ENCODE measurements at places on chromosomes 5 and 9.
A peak's percentile ranks its signal among the peaks of the same experiment; 100 is the strongest.

DNA sequence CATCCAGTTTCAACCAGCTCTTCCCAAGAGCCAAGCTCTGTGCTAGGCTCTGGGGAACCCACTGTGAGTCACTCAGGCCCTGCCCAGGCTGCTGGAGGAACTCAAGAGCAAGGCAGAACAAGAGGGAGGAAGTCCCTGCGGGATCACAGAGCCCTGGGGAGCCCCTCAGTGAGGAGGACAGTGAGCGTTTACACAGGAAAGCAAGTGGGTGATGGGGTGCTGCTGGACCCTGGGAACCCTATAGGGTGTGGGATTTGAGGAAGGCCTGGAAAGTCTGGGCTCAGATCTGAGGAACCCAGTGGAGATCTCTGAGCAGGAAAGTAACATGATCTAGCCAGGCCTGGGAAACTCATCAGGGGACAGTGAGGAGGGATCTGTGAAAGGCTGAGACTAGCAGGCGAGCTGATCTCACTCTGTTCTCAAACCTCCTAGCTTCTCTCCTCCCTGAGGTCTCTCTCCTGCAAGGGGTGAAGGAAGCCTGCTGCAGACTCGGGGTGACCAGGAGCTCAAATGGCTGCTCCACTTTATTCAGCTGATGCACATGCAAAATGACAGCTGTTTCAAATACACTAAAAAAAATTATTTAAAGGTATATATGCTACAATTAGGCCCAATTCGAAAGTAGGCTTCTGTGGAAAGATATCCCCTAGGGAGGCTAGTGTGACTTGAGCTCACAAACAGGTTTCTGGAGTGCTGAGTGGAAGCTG is 70.0 kb downstream of the SHB start:
- no peak for DNase-seq

- DNase-seq = no peak
These were observed 75.3 kb downstream of the PIK3R1 start for GRCh38 chr5:68290847-68291246.

GRCh38 chr5:75756981-75757380 is 39.7 kb upstream of the POC5 start:
- peak; percentile 15 for DNase-seq

GRCh38 chr9:95211028-95211427 is 106.5 kb downstream of the FANCC start:
- DNase-seq = no peak

DNA sequence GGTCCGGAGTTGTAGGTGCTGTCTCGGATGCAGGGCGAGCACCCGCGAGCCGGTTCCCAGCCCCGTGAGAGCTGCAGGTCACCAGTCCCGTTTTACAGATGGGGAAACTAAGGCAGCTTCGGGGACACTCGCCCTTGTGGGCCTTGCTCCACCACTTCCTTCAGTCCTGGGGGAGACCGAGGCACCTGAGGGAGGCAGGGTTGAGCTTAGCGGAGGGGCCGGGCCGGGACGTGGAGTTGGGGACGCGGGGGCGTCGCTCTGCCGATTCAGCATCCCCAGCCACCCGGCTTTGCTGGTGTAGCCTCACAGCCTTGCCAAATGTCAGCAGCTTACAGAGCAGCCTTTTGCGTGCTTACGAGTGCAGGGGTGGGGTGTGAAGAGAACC is 530 bp downstream of the BBLN start:
- DNase-seq = no peak

- DNase-seq = no peak
These were observed 145.6 kb downstream of the CNTLN start for GRCh38 chr9:17280350-17281012.

DNA sequence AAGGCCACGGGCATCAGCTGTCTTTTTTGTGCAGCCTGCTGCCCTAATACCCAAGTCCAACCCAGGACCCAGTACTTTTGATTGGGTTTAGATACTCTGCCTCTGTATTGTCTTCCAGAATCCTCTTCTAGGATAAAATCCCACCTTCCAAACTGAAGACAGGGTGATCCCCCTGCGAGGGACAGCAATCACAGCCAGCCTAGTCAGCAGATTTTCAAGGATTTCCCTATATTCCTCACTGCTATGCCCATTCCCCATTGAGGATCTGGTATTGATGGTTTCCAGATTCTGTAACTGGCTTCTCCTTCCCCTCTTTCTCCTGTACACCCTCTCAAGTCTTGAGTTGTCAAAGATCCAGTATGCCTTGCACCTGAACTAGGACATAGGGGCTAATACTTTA is 389.4 kb downstream of the TRIM36 start:
- no peak for DNase-seq

- no peak for DNase-seq
These were observed 56.7 kb upstream of the NXNL2 start for GRCh38 chr9:88478246-88478645.

GRCh38 chr5:149712439-149713147 is 17.5 kb upstream of the PPARGC1B start:
- no peak for DNase-seq

DNA sequence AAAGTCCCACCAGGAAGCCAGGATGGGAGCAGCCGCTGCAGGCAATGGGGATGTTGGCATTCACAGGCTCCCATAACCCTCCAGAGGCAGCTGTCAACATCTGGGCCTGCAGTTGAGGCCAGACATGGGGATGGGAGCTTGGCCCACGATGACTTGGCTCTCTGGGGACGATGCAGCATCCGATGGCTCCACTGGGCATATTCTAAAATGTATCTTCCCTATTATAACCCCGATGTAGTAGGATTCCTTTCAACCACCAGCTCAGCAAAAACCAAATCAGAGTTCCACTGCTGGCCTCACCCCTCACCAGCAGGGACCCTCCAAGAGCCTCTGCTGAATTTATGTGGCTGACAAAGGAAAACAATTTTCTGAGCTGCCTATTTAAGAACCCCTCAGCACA is 7.1 kb downstream of the SPRY4 start:
- no peak for DNase-seq

GRCh38 chr5:38420691-38421390 is 135.6 kb downstream of the LIFR start:
- DNase-seq = peak; percentile 44

DNA sequence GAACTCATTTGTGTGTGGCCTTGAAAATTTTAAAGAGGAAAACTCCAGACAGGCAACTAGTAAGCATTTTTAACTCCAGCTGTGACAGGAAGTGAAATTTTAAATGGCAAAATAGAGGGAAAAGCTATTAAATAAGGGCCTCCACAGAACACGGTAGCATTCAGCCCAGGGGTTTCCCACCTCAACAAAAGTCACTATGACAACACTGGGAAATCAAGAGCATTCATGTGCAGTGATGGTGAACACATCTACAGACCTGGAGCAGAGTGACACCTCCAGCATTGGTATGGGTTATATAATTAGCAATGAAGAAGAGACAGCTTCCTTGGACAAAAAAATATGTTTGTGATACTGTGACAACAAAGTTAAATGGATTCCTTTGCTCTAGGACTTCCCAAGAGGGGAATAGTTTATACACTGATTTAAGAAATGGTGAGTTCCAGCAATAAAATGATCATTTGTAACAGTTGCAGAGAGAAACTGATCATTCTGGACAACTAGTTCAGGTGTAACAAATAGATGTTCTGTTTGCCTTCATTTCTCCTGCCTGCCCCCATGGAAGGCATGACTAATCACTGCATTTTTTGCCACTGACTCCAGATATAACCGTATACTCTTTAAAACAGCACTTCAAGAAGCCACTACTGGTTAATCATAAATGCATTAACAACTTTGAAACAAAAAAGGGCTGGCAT is 93.3 kb upstream of the SLC44A1 start:
- no peak for DNase-seq

DNA sequence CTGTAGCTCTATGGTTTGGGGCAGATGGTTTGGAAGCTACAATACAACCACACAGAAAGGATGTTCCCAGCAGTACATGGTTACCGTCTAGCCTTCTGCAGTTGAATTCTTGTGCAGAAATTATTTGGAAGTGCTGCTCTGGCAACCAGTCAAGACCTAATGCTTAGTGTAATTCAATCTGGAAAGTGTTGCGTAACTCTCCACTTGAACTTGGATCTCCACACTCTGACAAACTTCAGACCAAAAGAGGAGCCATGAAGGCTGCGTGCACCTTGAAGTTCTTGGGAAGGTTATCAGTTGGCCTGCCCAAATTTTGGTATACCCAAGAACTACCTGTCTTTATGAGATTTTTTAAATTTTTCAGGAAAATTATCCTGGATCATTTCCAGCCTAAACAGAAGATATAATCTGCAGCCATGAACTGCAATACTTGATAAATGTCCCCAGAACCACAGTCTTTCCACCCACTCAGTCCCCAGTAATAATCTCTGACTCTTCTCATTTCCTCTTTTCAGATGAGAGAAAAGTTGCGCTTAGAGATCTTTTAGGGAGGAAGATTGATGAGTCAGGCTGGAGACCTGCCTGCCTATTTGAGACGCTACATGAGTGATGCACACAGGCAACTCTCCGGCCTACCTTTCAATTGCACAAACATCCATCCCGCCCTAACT is 159.9 kb downstream of the FANCC start:
- DNase-seq = no peak

GRCh38 chr9:68541568-68541967 is 885 bp upstream of the TMEM252 start:
- DNase-seq = no peak

GRCh38 chr5:133205649-133206048 is 153.8 kb downstream of the HSPA4 start:
- DNase-seq = no peak

GRCh38 chr5:124662181-124662781 is 84.2 kb downstream of the ZNF608 start:
- no peak for DNase-seq

GRCh38 chr5:15966651-15967050 is 212.9 kb downstream of the MARCHF11 start:
- no peak for DNase-seq

DNA sequence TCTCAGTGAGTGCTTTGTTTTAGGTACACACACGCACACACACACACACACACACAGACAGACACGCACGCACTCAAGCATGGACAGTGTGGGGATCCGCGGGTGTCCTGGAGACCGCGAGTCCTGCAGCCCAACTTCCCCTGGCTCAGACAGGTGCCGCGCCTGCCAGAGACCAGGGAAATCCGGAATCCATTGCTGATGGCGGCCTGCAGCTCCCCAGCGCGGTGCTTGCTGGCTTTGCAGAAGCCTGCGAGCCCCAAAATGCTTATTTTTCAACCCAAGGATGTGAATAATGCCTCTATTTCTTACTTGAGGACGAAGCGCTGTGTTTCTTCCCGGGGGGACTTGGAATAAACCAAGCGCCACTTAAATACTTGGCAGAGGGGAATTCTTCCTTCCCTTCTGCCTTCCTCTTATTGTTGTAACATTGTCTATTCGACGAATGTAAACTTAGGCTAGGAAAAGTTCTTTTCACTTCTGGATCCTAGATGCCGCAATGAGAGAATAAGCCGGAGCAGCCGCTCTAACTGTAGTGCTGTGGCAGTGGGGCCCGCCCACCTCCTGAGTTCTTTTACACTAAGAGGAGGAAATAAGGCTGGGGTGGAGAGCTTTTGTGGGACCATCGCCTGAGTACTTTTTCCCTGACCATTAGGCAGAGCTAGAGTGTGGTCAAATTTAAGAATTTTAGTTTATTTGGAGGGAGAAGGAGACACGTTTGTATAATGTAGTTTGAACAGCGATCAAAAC is 802 bp downstream of the ITGA2 start:
- DNase-seq = peak; percentile 60

- no peak for DNase-seq
These were observed 52.2 kb downstream of the HSD17B3 start for GRCh38 chr9:96249746-96250145.

DNA sequence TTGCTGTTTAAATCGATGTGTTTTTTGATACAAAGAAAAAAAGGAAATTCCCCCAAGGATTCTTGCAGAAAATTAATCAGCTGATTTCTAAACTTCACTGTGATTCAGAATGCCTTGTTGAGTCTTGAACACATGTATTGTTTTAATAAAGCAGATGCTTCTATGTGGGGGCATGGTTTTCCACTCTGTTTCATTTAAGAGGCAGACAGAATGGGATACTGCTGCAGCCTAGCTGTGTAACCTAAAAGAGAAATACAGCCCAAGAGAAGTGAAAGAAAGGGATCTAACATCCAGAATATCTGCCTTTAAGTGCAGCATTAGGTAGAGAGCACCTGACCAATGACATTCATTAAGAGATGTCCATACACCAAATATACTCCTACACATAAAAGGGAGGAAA is 365.1 kb upstream of the CCNH start:
- no peak for DNase-seq

GRCh38 chr5:68161156-68161555 is 54.4 kb upstream of the PIK3R1 start:
- DNase-seq = no peak

GRCh38 chr9:18061856-18062255 is 412.1 kb upstream of the ADAMTSL1 start:
- no peak for DNase-seq

DNA sequence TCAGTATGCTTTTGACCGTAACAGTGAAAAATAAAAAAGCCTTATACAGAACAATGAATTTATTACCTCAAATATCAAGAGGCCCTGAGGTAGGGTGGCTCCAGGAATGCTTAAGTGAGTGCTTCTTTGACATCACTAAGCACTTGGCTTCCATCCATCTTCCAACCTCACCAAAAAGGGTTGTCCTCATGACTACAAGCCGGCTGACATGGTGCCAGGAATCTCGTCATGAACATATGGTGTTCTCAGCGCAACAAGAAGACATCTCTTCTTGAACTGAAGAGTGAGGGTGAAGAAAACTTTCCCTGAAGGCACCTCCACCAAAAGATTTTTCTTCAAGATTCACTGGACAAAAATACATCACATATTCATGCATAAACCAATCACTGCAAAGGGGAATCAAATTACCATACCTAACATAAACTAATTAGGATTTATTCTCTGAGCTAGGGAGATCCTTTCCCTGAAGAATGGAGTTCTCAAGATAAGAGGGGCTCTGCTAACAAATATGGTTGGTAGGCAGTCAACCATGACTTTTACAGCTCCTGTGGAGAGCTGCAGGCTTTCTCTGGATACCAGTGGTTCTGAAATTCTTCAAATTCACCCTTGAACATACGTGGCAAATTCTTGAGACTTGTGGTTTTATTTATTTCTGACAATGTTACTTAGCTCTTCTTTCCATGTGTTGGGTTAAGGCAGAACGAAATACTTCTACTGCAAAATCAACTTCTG is 49.5 kb downstream of the AGXT2 start:
- DNase-seq = peak; percentile 35

DNA sequence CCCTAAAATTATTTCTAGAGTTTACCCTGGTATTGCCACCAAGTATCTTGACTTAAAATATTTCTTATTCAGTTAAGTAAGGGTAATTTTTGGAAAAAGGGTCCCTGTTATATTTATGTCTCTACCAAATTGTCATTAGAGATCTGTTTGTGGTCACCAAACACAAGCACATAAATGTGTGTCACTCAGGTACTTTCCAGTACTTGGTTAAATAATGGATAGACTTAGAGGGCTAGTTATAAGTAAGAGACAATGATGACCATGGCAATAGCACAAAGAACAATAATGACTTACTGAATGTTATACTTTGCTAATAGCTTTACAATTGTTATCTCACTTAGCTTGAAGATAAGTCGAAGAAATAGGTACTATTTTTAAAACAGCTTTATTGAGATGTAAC is 9.0 kb downstream of the ADAMTS16 start:
- no peak for DNase-seq

GRCh38 chr5:141941307-141941706 is 16.7 kb downstream of the PCDH12 start:
- no peak for DNase-seq

Measured in posterior cingulate gyrus (tissue), 11 donors.